Uterus (tissue), 4 donors: ENCODE measurements at places on chromosomes 3 and 15. TPM values are rescaled to one million over a fixed set of nuclear protein-coding genes. Genes with fewer than 3 reads are reported as not detected.

The SLC22A14 gene
- total RNA-seq: not detected

The LTK gene
- not detected for total RNA-seq

- peak; percentile 69 for DNase-seq
- H3K27ac ChIP-seq: peak overlapping the region; percentile 75
- H3K4me1 ChIP-seq: no peaks in the 10 kb centered on the region
- H3K36me3 ChIP-seq: no peaks in the 10 kb centered on the region
Measured at GRCh38 chr15:51162865-51163762, 68.4 kb upstream of the TNFAIP8L3 start.

- H3K27me3 ChIP-seq: no peaks in the 10 kb centered on the region
- H3K4me3 ChIP-seq: no peak overlapping the region
- H3K36me3 ChIP-seq: no peaks in the 10 kb centered on the region
- H3K4me1 ChIP-seq: peaks cover 11% of the 10 kb centered on the region
- H3K27ac ChIP-seq: peak overlapping the region; percentile 74
Measured at GRCh38 chr3:58627941-58628340, 38.6 kb downstream of the FAM3D start.

GRCh38 chr3:78004571-78004970, 964.7 kb downstream of the ROBO2 start:
- no peaks in the 10 kb centered on the region for H3K27me3 ChIP-seq
- no peak for DNase-seq
- H3K4me1 ChIP-seq: no peaks in the 10 kb centered on the region
- no peak overlapping the region for H3K27ac ChIP-seq
- no peaks in the 10 kb centered on the region for H3K36me3 ChIP-seq

DNA sequence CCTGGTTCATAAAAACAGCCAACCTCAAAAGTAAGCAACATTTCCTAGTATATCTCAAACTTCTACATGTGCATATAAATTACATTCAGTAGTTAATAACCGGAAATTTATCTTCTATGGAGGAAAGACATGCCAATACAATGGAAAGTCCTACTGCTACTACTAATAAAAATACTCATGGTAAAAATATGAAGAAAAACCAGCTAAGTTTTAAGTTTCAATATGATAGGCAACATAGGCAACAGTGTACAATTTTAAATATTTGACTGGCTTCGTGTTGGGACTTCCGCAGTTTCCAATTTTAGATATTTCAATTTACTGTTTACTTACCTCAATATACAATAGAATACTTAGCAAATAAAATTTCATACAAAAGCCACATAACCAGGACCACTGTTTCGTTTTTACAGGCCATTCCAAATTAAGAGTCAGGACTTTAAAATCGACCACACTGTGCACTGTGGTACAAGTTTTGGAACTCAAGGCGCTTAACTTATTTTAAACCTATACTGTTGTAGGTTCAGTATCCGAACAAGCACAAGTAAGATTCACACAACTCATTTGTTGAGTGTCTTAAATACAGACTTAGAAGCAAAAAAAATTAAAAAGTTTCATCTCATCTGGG, 2.9 kb downstream of the NAA50 start:
- H3K27me3 ChIP-seq: no peaks in the 10 kb centered on the region
- peaks cover 14% of the 10 kb centered on the region for H3K4me1 ChIP-seq
- H3K36me3 ChIP-seq: no peaks in the 10 kb centered on the region
- DNase-seq: no peak
- H3K27ac ChIP-seq: no peak overlapping the region
- H3K4me3 ChIP-seq: no peak overlapping the region

DNA sequence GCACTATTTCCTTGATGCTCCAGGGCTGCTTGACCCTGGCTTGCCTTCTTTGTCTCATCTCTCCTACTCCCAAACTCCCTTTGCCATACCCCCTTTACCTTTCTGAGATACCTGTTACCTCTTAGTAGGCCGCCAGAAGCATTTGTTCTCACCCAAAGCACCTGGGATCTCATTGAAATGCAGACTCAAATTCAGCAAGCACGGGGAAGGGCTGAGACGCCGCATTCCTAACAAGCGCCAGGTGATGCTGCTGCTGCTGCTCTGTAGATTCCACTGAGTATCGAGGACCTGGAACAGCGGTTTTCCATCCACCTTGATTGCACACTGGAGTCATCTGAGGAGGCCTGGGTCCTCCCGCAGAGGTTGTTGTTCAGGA, 91.8 kb downstream of the TMEM266 start:
- H3K4me3 ChIP-seq: no peak overlapping the region
- no peak for DNase-seq
- no peaks in the 10 kb centered on the region for H3K36me3 ChIP-seq
- H3K27ac ChIP-seq: no peak overlapping the region
- H3K4me1 ChIP-seq: no peaks in the 10 kb centered on the region
- H3K27me3 ChIP-seq: no peaks in the 10 kb centered on the region

DNA sequence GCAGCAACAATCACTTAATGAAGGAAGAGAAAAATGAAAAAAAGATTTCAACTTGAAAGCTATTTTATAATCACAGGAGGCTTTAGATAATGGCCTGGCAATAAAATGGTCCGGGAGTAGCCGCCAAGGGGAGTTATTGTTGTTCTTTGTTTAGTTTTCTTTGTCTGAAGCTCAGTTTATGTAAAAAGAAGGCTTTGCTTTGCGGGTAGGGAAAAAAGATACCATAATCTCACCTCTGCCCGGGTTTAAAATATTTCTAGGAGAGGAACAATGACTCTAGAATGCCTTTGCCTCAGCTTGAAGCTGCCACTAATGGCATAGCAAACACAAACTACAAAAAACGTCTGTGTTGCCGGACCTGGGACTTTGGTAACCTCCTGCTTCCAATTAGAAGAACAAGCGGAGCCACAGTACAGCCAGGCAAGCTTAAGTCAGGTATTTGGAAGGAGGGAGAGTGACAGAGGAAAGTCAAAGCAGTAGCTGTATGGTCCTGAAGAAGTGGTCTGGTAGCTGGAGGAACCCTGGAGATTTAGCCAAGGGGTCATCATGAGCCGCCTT, 764.5 kb downstream of the TUSC7 start:
- no peak for DNase-seq
- H3K27me3 ChIP-seq: no peaks in the 10 kb centered on the region
- H3K36me3 ChIP-seq: no peaks in the 10 kb centered on the region
- no peak overlapping the region for H3K27ac ChIP-seq
- no peaks in the 10 kb centered on the region for H3K4me1 ChIP-seq

DNA sequence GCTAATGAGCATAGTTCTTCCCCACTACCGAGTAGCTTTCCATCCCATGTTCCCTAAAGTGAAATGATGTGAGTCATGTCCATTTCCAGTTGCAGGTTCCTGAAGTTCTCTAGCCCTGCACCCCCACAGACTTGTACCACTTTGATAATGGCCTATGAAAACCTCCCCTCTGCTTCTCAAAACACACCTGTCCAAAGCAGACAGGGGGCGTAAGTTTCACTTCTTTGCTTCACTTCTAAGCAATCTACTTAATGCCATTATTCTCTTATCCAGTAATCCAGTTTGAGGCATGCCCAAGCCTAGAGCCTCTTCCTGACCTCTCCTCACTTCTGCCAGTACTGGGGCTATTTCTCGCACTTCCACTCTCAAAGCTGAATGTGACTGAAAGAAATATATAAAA, 305.1 kb downstream of the IGSF11 start:
- no peak for DNase-seq
- no peaks in the 10 kb centered on the region for H3K4me1 ChIP-seq
